ENCODE measurements at places on chromosomes 16 and 17.
A peak's percentile ranks its signal among the peaks of the same experiment; 100 is the strongest.

DNA sequence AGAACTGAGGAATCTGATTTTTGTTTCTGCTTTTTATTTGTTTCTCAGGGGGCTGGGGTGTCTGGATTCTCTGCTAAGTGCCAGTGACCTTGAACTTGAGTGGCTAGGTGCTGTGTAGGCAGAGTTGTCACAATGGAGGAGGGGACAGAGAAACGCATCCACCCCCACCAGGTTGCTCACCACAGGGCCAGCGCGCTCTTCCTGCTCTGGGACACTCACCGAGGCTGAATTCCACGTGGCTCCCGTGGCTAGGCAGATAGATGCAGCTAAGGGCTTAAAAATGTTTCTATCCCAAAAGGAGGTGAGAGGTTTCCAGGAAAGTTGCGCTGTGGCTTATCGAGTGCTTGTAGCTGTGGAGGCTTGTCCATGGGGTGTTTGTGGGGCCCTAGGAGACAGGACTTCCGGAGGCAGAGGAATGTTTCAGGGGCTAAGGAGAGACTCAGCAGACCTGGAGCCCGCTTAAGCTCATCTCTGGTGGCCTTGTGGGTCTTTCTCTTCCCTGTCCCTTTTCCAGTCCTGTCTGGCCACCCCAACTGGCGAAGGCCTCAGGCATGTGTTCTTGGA, 36.8 kb downstream of the ADCY7 start:
- no peak for DNase-seq

GRCh38 chr17:80731323-80731722, 186.7 kb downstream of the RPTOR start:
- DNase-seq, result no peak

DNA sequence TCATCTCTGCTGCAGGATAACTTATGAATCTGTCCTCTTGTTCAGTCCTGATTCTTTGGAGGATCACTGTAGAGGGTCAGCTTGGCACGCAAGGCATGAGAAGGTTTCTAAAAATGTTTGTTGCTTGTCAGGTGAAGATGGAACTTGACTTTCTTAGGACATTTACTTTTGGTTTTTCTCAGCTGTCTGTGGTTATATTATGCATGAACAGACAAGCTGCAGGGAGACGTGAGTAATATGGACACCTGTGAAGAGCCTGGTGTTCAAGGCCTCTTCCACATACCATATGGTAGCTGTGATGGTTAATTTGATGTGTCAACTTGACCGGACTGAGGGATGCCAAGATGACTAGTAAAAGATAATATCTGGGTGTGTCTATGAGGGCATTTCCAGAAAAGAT, 270.2 kb upstream of the CPHXL start:
- no peak for DNase-seq

- no peak for DNase-seq
Observed at GRCh38 chr16:79628501-79628975, 28.0 kb upstream of the MAF start.

DNA sequence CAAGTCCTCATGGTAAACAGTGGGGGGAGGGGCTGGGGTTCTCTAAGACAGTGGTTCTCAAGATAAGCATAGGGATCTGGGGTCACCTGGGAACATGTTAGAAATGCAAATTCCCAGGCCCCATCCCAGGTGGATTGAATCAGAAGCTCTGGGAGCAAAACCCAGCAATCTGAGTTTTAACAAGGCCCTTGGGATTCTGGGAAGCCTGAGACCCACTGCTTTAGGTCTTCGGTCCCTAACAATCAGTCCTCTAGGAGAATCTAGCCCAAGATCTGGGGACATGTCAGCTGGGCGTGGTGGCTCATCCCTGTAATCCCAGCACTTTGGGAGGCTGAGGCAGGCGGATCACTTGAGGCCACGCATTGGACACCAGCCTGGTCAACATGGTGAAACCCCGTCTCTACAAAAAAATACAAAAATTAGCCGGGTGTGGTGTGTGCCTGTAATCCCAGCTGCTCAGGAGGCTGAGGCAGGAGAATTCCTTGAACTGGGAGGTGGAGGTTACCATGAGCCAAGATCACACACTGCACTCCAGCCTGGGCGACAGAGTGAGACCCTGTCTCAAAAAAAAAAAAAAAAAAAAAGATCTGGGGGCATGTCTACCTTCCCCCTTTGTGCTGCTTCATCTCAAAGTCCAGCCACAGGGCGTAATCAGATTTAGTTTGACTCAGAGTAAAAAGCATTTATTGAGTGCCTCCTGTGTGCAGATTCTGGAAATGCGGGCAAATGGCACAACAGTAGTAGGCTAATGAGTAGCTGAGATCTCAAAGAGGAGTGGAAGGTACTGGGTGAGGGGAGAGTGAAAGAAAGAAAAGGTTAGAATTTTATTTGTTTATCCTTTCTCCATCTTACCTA, 8.8 kb upstream of the NR1D1 start:
- DNase-seq, result no peak

DNA sequence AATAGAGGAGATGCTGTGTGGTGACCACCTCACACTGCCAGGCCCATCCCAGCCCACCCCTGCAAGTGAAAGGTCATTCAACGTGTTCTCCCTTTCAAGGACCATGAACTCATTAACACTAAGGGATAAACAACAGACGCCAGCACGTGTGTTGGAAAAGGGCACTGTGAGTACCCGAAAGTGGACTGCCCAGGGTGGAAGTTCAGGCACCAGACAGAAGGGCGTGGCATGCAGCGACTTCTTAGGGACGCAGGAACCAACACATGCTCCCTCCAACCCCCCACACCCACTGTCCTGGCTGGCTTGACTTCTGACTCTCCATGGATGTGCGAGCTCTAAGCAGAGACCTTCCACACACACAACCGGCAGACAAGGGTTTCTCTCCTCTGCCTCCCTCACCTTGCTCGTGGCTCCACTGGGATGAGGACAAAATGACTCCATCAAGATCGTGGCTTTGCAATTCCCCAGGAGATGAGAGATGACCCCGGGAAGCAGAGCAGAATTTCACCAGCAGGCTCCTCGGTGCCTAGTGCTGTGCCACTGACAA, 11.0 kb downstream of the UBALD1 start:
- DNase-seq, result no peak

GRCh38 chr17:43772877-43773648, 5.7 kb downstream of the DUSP3 start:
- no peak for DNase-seq

DNA sequence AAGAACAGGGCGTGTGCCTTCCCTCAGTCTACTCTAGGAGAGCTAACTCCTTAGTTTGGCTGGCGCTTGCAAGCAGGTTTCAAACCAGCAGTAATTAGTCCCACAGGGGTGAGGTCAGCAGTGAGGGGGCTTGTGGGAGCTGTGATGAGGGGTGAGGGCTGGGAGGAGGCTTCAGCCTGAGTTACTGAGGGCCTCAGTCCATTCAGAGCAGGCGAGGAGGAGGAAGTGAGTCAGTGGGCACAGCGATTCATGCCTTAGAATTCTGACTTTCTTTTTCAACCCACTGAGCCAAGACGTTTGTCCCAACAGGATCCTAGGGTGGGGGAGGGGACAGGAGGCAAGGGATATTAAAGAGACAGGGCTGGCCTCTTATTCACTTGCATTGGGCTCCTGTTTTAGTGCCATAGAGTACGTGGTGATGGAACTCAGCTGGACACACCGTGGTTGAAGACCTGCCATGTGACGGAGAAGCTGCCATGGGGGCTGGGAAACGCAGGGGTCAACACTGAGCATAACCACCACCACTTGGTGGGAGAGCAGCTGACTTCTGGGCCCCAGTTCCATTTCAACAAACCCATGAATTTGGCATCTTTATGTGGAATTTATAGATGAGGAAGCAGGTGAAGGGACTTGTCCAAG, 8.3 kb upstream of the ITGA3 start:
- DNase-seq, result no peak

DNA sequence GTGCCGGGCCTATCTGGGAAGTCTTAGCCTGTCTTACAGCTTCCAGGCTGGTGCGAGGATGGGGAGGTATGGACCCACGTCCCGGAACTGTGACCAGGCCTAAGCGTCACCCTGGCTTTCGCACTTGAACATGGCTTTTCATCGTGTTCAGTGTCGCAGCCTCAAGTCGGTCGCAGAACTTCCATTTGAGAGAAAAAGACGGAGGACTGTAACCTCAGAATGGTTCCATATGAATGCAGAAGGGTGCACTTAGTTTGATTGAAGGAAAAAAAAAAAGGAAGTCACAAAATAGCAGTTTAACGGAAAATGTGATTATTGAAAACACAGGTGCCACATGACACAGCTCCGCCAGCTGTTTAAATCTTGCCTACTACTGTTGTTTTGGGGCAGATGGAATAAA, 30.2 kb upstream of the JPT2 start:
- DNase-seq, result no peak

DNA sequence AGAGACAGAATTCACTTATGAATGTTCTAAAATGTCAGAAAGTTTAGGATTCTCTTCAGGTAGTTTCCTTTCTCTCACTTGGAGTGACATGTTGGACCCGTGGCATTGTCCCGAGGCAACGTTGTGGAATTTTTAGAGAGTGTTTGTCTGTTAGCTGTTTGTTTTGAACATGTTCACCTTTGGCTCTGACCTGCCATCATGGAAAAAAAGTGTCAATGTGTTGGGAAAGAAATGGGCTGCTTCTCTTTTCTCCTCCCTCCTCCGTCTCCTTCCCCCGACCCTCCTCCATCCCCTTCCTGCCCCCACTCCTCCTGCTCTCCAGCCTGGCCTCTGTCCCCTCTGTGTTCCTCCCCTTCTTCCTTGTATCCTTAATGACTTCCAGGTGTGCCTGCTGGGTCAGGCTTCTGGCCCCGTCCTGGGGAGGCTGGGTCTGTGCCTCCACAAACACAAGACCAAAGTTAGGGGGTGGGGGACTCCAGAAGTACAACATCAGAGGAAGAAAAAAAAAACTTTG, 463.1 kb downstream of the MAF start:
- DNase-seq, result no peak

DNA sequence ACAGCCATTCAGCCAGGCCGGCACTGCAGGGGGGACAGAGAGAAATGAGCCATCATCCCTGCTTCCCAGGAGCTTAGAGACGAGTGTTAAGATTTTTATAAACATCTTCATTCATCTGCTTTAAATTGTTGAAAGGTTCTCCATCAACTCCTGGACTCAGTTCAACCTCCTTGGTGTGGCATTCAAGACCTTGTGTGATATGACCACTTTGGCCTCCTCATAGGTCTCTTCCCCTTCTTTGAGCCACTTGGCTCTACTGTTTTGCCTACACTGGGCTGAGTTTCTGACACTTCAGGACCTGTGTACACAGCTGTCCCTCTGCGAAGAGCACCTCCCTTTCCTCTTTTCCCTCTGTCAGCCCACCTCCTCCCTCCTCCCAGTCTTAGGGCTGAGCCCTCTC, 4.3 kb downstream of the DOC2B start:
- DNase-seq, result peak; percentile 50

DNA sequence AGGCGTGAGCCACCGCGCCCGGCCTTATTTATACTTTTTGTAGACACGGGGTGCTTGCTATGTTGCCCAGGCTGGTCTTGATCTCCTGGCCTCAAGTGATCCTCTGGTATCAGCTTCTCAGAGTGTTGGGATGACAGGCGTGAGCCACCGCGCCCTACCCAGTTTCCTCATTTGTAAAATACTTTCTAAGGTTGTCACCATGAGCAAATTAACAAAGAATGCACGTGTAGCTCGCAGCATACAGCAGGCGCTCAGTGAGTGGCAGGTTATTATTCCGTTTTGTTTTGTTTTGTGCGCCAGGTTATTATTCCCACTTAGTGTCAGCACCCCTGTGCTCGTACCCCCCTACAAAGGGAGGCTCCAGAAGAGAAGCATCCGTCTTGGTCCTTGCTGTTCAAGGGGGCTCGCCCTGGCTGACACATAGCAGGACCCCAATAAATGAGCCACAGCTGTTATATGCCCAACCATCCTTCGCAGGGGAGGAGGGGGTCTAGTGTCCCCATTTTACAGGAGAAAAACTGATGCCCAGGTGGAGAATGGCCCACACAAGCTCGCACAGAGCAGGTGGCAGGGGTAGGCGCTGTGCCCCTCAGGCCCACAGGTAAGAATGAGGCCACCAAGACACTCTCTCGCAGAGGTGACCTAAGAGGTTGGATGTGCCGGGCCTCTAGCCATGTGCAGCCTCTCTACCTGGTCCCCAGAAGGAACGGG, 686 bp upstream of the MIEF2 start:
- no peak for DNase-seq

GRCh38 chr17:9200699-9201359, 179.5 kb downstream of the NTN1 start:
- no peak for DNase-seq

DNA sequence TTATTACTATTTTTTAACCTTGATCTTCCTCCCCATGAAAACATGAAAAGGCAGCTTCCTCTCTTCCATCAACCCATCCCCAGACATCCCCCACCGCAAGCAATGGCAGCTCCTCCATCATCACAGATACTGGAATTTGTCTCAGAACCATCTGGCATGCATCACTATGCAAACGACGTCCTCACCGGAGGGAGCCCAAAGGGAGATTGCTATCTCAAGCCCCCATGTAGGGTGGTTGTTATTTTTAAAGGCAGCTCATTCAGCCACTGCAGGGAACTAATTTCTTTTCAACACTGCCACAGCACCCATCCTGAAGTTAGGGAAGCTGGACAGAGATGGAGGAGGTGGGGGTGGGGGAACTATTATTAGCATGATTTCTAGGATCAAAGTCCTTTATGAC, 222.5 kb downstream of the FOXL1 start:
- DNase-seq, result no peak

DNA sequence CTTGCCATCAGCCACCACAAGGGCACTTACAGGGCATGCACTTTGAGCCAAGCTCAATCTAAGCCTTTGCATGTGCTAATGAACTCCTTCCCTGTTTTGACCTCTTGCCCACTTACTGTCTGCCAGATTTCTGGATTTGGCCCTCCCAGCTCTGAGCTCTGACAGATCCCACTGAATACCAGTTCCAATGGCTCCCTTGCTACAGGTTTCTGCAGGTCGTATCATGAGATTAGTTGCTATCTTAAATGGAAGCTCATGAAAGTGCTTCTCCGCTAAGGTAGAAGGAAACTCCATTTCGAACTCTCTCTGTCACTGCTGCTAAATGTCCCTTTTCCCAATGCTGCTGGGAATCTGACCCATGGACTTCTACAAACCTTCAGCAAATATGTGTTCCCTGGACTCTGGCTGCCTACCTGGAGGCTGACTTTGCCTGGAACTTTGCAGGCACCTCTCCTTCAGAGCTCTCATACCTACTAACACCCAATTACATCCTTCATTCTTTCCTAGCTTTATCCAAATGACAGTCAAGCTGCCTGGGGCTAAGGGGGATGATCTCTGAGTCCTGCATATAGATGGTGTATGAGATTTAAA, 23.5 kb upstream of the TOB1 start:
- no peak for DNase-seq

GRCh38 chr16:22424161-22424937, 49.9 kb upstream of the CDR2 start:
- DNase-seq, result no peak

DNA sequence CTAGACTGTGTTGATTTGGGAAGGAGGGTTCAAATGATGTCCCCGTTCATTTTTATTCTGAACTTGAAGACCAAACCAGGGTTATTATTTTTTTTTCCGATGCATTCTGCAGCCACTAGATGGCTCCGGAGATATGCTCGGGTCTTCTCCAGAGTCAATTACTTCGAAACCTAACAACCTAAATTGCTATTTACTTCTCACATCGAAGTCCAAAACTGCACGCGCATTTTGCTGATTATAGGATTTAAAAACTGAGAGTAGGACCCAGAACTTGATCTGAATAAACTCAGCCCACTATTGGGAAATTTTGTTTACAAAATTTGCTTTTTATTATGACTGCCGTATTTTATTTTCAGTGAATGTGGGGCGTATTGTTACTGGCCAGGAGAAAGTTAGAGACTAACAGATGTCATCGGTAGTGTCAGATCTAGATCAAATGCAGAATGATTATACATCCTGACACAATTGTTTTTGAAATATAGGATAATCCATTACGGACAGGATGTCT, 263.8 kb downstream of the HS3ST3A1 start:
- DNase-seq, result peak; percentile 81
